Stimulated activated naive B cell treated with anti-CD40 and anti-IgM and Interleukin-4, amounts not matched to agents 10 μg/mL and 1 μg/mL and 100 μg/mL, for 72 hours (primary cell): ENCODE measurements at places on chromosomes 1 and 21.

GRCh38 chr1:111192658-111193519 lies 7.6 kb downstream of the DENND2D start:
- DNase-seq = no peak

GRCh38 chr1:151718011-151718431 lies 1.4 kb upstream of the CELF3 start:
- DNase-seq = no peak

- no peak for DNase-seq
Observed at GRCh38 chr1:53131590-53131938, 10.9 kb downstream of the SLC1A7 start.

GRCh38 chr1:55015731-55016620 lies 17.2 kb downstream of the BSND start:
- DNase-seq = no peak

GRCh38 chr1:9207086-9207485 lies 27.5 kb upstream of the H6PD start:
- no peak for DNase-seq

GRCh38 chr1:203916756-203917155 lies 55.4 kb downstream of the SNRPE start:
- no peak for DNase-seq

DNA sequence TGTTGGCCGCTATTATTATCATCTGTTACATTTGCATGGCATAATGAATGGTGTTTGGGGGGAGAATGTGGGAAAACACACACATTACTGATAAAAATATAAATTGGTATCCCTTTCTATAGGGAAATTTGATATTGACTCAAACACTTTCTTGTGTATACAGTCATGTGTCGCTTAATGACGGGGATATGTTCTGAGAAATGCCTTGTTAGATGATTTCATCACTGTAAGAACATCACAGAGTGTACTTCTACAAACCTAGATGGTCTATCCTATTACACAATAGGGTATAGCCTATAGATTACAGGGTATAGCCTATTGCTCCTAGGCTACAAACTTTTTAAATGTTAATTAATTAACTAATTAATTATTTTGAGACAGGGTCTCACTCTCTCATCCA lies 67.2 kb upstream of the B3GALNT2 start:
- no peak for DNase-seq

DNA sequence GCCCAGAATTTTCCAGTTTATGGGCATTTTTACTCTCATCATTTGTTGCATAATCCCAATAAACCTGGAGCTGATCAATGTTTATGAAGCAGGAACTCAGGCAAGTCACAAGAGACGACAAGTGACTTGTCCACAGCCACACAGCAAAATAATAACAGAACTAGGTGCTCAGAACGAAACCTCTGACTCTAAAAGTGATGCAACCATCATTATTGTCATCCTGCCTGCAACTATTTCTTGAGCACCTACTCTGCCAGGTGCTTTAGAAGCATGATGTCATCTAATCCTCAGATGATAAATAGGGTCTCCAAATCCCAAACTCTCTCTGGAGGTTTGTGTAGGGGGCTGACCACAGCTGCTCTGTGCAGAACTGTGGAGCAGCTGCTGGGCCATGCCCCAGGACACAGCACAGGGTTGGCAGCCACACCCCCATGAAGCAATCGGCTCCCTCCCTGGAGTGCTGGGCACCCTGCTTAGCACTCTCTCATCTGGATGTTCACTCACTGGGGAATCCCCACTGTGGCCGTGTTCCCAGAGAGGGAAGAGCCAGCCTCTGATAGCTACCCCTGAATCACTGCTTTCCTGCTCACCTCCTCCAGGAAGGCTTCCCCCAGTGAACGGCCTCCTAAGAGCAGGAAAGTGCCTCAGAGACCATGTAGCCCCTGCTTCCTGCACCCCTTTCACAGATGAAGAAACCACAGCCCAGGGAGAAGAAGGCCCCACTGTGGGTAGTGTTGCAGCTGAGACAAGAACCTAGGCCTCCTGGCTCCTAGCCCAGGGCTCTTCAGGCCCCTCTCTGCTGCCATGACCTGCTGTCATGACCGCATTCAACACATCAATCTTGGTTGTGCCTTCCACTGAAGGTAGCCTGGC lies 2.1 kb downstream of the TTC22 start:
- DNase-seq = no peak

DNA sequence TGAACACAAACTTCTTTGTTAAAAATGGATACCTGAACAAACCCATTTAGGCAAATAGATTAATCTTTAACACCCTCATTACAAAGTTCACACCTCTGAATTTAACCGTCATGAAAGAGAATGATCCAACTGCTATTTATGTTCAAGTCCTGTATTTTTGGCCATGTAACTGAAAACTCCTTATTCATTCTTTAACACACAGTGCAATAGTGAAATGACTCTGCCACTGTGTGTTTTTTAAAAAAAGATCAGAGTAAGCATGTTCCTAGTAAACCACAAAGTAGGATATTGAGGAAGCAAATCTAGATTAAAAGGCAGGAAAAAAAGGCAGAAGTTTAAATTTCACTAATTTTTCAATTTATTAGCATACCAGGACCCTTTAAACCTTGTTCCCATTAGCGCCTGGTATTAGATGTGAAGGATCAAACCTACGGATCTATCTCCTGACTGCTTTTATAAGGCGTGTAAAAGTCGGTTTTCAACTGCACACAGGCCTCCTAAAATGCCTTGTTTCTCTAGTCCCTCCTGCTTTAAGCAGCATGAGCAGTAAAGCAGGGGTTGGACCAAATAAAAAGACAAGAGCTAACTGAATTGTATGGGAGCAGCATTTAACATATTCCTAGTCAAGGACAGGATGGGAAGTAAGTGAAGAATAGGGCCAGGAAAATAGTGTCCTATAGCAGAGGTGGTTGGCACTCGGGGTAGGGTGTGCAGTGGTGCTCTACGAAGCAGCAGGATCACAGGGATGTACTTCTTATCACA lies 33.4 kb downstream of the NUCKS1 start:
- DNase-seq = no peak

DNA sequence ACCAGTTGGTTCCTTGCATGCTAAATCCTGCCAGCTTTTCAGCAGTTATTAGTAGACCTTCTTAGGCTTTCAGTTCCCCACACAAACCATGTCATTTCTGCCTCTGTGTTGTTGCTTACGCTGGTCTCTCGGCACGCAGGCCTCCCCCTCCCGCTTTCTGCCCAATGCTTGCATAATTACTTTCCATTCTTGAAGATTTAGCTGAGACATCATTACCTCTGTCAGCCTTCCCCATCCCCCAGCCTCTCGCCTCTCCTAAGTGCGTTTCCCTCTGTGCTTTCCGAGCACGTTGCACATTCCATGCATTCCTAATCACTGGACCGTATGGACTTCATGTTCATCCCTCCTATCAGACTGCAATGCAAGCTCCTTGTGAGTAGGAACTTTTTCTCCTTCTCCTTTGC lies 26.8 kb downstream of the TSHB start:
- no peak for DNase-seq

DNA sequence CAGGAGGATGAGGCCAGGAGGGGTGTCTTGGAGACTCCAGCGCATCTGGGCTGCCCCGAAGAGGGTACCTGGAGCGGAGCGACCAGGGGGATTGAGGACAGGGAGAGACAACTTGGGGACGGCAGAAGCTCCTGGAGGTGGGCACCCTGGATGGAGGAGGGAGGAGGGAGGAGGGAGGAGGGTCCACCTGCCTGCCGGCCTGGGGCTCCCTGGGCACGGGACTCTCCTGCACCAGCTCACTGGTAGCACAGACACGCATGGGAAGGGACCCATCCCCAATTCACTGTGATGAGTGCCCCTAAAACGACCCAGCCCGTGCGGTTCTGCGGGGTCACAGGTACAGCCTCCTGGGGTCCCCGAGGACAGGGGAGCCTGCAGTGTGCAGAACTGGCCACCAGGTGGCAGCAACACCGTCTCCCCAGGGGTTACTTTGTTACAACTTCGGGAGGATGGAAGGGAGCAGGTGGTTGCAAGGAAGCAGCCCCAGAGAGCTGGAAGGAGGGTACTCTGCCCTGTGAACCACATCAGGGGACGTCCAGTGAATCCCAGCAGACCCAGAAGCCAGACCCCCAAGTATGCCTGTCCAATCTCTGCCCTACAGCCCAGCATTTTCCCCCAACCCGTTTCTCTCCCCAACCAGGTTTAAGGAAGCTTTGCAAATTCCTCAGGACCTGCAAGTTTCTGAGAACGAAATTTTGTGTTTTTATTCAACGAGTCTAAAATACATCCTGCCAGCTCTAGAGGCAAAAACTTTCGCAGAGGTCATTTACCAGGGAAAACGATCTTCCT lies 482.4 kb downstream of the NPHP4 start:
- peak; percentile 45 for DNase-seq

- DNase-seq = peak; percentile 47
Observed at GRCh38 chr1:206734499-206735142, 36.0 kb upstream of the IL19 start.

GRCh38 chr1:68145418-68146126 lies 86.8 kb downstream of the WLS start:
- no peak for DNase-seq
